Natural killer cell treated with Interleukin-12 subunit alpha and Interleukin-12 subunit beta and Interleukin-15 and Interleukin-18, amount 100 ng/mL, for 72 hours (primary cell): ENCODE measurements at places on chromosomes 16 and 17. TPM values are rescaled to one million over a fixed set of nuclear protein-coding genes. Genes with fewer than 3 reads are reported as not detected.

DRC3 gene
- 0.47 TPM for total RNA-seq

DNA sequence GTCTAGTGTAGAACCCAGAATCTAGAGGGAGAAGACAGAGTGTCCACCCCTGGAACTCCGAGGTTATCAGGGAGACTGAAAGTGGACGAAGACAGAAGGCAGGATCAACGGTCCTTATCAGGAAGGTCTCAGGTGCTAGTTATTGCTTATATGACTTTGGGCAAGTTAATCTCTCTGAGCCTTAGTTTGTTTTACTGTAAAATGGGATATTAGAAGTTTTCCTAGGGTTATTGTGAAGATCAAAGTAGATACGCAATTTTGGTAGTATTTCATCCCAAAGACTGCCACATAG is 1.2 kb downstream of the RNF167 start:
- no peak for DNase-seq

GRCh38 chr16:52101246-52101645 is 445.7 kb downstream of the TOX3 start:
- DNase-seq, result no peak

PHLPP2 gene
- 14.4 TPM for total RNA-seq

KRTAP4-6 gene
- total RNA-seq, result not detected

ADAD2 gene
- not detected for total RNA-seq

DNA sequence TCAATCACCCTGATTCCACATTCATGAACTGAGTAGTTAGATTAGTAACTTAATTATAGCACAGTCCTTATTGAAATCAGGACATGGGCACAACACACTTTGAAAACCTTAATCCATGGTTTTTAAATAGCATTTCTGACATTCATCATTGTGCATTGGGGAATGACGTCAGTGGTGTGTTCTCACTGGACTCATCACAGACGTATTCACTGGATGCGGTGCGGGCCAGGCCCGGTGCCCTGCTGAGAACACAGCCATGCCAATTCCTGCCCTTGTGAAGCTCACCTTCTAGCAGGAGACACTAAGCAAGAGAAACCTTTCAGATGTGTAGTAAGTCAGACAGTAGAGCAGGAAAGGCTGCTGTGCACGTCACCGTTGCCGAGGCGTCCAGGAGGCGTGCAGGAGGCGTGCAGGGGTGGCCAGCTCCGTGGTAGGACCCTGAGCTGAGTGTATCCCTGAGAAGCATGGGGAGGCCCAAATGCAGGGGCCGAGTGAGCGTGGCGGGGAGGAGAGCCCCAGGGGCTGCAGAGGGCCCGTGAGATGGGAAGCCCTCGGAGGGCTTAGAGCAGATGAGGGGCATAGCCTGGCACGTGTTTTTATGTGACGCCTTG is 12.9 kb downstream of the BANP start:
- no peak for DNase-seq

MYLK3 gene
- total RNA-seq, result 0.29 TPM

DNA sequence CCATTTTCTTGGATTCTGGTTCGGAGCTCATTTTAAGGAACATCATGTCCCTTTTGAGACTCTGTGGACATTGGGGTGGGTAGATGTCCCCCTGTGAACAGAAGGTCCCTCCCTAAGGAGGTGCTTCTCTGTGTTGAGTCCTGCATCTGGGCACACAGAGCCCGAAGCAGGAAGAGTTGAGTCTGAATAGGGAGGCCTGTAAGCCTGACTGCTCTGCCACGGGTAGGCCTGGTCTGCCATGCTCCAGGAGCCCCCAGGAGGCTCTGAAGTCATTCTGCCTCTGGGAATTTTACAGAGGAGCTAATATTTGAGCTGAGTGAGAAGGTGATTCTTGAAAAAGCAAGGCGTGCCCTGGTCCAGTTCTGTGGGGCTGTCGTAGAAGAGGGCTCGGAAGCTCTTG is 50.6 kb downstream of the TENT4B start:
- no peak for DNase-seq

GRCh38 chr17:45384789-45385262 is 47.8 kb downstream of the ARHGAP27 start:
- DNase-seq, result no peak

GRCh38 chr17:68033636-68034451 is 1.7 kb upstream of the KPNA2 start:
- DNase-seq, result no peak

GRCh38 chr16:26911436-26911835 is 155.3 kb upstream of the C16orf82 start:
- DNase-seq, result no peak

DNA sequence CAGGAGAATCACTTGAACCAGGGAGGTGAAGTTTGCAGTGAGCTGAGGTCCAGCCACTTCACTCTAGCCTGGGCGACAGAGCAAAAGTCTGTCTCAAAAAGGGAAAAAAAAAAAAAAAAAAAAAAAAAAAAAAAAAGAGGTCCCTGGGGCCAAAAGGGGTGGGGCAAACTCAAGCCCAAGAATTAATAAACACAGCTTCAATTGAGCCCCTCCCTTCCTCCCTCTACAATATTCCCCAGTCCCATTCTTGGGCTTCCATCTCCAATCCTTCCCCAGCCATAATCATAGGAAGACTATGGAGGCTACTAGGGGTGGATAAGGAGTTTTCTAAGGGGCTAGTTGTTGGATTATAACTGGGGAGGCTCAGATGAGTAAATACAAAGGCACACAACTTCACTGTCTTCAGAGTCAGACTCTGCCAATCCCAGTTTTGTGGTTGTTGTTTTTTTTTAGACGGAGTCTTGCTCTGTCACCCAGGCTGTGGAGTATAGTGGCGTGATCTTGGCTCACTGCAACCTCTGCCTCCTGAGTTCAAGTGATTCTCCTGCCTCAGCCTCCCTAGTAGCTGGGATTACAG is 9.5 kb downstream of the CAVIN1 start:
- DNase-seq, result no peak

ATAD5 gene
- total RNA-seq, result 42.7 TPM
